HepG2 (cell line): ENCODE measurements at places on chromosomes 13 and 19. TPM values are rescaled to one million over a fixed set of nuclear protein-coding genes. Genes with fewer than 3 reads are reported as not detected.

- DNase-seq: no peak
Observed at GRCh38 chr13:46173656-46174055, 8.3 kb downstream of the LCP1 start.

DNA sequence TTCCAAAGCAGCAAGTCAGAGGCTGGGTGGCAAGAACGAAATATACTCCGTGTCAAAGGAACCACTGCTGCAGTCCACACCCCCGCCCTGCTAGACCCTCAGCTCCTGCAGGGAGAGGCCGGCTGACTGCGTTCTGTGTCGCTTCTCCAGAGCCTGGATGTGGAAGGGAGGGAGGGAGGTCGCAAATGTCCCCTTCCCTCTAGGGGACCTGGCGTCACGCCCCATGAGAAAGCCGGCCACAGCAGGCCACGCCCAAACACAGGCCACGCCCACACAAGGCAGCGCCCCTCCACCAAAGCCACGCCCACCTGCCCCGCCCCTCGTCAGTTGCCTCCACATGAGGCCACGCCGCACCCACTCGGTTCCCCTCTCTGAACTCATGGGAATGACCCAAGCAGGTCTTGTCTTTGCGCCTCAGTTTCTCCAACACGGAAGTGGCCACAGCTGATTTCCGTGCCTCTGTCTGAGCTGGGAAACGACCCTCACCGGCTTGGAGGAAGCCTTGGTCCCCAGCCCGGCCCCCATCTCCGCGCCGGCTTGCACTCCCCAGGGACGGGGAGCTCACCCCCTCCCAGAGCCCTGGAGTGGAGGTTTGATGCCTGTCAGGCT lies 38.4 kb upstream of the TCF3 start:
- DNase-seq: no peak

GRCh38 chr19:18469069-18469846 lies 31.3 kb upstream of the ISYNA1 start:
- DNase-seq: peak; percentile 85

- no peak for DNase-seq
Observed at GRCh38 chr13:48234566-48235340, 1.7 kb downstream of the ITM2B start.

- DNase-seq: peak; percentile 44
Observed at GRCh38 chr19:47885067-47885463, 1.1 kb downstream of the SULT2A1 start.

DNA sequence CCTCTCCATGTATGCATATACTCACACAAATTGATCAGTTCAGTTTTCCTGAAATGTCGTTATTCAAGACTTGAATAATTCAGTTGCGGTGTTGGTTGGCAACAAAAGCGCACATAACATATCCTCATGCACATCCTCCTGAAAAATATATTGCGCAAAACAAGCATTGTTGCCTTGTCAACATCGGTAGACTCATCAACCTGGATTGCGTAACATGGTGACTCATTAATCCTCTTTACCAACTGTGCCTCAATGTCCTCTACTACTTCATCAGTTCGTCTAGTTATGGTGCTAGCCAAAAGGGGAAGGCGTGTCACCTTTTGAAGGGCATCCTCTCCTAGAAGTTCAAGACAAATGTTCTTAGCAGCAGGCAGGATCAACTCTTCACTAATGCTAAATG lies 357.7 kb downstream of the LMO7 start:
- peak; percentile 10 for DNase-seq

GRCh38 chr13:51970349-51970748 lies 40.9 kb downstream of the ATP7B start:
- DNase-seq: no peak

- DNase-seq: no peak
Observed at GRCh38 chr19:30360376-30361106, 11.6 kb upstream of the ZNF536 start.

GRCh38 chr13:67275351-67275960 lies 45.3 kb upstream of the PCDH9 start:
- DNase-seq: no peak

DNA sequence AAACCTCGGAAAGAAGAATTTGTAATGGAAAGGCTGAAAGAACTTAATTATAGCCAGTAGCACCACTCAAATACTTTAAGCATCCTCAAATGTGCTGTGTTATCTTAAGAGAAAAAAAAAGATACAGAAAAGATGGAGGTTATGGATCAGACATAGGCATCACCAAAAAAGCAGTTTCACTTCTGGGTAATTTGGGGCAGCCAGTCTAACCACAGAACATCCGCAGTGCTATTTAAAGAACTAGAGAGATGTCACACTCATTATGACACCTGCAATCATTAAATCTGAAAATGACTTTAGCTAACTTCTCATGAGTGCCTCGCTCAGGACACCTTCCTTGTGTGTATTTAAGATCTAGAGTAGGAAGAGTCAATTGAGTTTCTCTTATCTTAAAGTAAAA lies 211.8 kb downstream of the RBM26 start:
- DNase-seq: no peak

DNA sequence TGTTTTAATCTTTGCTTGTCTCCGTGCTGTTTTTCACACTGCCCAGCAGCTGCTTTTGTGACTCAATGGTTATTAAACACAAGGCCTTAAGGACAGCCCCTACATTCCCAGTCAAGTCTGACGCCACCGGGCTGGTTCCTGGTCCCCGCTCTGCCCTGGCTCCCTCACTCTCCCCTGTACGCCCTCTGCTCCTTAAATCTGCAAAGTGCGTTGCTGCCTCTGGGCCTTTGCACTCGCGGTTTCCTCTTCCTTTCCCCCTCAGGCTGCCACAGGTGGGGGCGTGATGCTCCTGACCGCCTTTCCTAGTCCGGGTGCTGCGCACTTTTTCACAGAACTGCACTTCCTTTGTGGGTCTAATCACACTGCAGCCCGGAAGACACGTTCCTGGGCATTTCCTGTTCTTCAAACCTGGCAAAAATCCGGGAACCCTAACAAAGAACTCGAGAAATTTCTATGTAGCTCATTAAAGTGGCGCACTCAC lies 25.6 kb downstream of the NOSIP start:
- DNase-seq: no peak

DNA sequence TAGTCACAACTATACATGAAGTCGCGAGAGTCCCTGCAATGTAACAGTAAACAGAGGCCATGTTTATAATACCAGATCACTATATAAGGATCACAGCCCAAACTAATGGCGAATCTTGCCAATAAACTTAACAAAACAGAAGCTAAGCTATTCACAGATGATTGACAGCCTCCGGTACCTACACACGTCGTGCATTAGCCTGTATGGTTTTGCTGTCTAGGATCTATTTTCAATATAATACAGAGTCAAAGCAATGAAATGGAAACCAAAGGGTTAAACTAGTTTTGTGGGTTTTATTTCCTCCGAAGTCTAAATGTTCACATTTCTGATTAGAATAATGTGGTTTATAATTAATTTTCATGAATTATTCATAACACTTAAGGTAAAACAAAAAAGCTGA lies 10.1 kb downstream of the ANKRD10 start:
- DNase-seq: no peak

DNA sequence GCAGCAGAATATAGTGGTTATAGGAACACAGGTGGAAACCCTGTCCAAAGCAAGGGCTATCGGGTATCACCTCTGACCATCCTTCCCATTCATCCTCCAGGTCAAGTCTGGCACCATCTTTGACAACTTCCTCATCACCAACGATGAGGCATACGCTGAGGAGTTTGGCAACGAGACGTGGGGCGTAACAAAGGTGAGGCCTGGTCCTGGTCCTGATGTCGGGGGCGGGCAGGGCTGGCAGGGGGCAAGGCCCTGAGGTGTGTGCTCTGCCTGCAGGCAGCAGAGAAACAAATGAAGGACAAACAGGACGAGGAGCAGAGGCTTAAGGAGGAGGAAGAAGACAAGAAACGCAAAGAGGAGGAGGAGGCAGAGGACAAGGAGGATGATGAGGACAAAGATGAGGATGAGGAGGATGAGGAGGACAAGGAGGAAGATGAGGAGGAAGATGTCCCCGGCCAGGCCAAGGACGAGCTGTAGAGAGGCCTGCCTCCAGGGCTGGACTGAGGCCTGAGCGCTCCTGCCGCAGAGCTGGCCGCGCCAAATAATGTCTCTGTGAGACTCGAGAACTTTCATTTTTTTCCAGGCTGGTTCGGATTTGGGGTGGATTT lies 2.1 kb upstream of the RAD23A start:
- DNase-seq: no peak

DNA sequence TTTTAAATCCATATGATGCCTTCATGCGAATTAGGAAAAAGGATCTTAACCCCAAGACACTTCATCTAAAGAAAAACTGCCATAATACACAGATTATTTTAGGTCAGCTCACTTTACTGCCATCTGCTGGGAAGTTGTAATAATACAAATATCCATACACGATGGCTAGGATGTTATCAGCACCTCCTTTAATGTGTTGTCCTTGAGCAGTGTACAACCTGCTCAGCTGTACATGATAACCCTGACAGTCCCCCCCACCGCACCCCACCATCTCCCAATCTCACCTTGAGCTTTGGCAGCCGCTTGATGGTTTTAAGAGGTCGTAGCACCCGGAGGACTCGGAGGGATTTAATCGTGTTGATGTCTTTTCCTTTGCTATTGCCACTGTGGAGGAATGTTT lies 112.2 kb downstream of the IER2 start:
- peak; percentile 38 for DNase-seq

- DNase-seq: peak; percentile 53
Observed at GRCh38 chr19:48644839-48645619, 958 bp downstream of the CA11 start.

DNA sequence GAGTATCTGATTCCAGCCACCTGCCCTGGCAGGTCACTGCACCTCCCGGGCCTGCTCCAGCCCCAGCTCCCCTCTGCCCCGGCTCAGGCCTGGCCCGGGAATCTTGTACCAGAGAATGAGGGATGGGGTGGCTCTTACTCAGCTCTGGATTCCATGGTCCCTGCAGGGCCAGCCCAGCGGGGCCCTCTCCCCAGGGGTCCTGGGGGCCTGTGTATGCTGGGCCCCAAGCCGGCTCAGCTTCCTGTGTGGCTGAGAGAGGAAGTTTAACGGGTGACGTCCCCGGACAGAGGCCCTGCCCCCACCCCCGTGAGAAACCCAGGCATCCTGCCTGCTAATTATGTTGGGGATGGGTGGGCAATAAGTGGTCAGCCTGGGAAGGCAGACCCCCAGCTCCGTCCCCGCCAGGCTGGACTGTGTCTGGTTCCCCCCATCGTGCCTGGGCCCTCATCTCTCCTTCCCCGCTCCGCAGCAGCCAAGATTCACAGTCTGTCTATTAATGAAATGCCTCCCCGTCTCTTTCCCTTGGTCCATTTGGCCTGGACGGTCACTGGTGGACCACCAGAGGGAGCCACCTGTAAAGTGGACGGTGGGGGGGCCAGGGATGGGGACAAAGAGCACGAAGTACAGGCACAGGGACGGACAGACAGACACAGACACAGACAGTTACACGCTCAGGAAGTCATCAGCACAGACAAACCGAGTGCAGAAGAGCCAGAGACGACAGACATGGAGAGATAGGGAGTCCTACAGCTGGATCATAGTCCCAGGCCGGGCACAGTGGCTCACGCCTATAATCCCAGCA lies at the start of gene DENND1C:
DENND1C (minus strand) TSS at position 247 of the 802 bp plus-strand sequence; CDS start at position 155, 92 bp downstream.
- DNase-seq: peak; percentile 47

DNA sequence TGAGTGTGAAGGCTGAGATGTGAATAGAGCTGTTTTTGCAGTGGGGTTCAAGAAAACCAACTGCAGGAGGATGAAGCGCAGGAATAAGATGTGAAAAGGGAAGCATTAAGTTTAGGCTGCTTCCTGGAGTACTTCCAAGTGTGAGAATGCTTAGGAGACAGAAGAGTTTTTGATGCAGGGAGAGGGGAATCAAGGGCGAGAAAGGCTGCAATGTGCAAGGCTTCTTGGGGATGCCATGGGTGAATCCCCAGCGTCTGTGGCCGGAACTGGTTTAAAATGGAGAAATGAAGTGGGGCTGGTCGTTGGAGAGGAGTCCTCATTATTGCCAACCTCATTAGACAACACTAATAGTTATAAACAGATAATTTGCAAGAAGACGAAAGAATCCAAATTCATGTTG lies 764.9 kb downstream of the LIG4 start:
- no peak for DNase-seq

TUBA3C gene
- total RNA-seq: not detected in 2 replicates

CACNG8 gene
- not detected in 2 replicates for total RNA-seq

MUC16 gene
- total RNA-seq: not detected in 2 replicates

LGALS4 gene
- 0.24 and 0.32 TPM in 2 replicates for total RNA-seq

CABP5 gene
- not detected in 2 replicates for total RNA-seq
